ENCODE measurements at places on chromosomes 5 and 9.

DNA sequence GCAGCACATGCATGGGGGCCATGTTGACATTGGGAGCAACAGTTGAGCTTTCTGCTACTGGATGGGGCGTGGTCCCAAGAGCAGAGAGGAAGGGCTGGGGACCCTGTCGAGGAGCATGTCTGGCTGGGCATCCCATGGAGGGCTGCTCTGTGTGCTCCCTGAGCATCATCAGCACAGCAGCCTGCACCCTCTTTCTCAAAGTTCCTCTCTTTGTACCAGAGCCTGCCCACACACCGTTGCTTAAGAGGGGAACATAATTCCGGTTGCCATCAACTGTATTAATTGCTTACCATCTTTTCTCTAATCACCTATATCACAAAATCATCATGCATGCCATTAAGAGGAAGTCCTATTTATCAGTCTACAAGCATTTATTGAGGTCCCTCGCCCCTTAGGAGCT is 55.2 kb upstream of the DIRAS2 start:
- no peak for DNase-seq

GRCh38 chr5:8993031-8993430 is 552.8 kb downstream of the SEMA5A start:
- no peak for DNase-seq

DNA sequence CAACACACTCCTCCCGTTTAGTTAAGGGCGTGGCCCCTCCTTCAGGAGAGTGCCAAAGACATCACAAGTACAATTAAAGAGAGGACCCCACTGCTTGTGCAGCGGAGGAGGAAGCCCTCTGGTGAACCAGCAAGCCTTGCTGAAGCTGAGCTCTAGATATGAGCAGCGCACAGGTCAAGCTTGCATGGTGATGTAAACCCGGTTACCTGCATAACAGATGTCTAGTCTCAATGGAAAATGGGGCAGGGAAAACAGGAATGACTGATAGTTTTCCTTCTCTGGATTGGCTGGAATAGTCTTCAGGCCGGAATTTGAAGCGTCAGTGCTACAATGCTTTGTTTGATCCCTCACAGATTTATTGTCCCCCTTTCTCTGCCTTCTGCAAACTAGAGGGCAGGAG is 66.2 kb downstream of the MROH2B start:
- no peak for DNase-seq

GRCh38 chr9:137492464-137493363 is 33.6 kb upstream of the NSMF start:
- DNase-seq = no peak

DNA sequence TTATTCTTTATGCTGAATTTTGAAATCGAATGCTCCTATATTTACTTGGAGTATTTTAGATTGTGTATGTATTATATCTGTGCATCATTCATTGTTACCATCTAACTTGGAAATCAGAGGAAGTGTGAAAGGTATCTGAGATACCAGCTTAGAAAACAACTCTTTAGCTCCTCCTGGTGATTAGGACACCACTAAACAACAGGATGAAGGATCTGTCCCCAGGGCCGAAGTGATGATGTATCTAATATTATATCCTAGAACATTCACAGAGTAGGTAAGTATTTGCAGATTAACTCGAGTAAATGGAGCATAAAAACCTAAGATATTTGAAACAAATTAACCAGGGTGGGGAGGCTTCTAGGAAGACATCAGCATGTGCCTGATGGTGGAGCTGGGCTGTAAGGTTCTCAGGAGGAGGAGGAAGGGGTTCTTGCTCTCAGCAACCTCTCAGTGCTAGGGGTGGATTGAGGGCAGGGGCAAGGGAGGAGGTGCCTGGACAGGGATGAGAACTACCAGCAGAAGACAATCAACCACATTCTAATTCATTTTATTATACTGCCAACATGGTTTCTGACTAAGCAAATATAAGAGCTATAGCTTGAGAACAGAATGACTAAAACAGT is 2.6 kb upstream of the NFIL3 start:
- no peak for DNase-seq

DNA sequence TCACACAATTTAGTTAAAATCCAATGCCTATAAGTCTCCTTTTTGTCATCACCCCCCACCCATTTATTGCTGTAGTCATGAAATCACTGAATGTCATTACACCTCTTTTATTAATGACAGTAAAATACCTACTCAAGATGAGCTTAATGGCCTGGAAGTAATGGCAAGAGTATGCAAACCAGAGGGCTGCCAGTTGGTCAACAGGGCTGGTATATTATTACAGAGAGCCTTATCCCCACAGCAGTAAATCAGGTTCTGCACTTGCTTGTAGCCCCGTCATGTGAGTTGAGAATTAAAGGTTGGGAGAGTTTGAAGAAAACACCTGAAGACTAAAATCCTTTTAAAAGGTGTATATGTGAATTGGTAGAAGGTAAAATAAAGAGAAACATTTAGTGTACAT is 372.4 kb downstream of the MAT2B start:
- DNase-seq = no peak

DNA sequence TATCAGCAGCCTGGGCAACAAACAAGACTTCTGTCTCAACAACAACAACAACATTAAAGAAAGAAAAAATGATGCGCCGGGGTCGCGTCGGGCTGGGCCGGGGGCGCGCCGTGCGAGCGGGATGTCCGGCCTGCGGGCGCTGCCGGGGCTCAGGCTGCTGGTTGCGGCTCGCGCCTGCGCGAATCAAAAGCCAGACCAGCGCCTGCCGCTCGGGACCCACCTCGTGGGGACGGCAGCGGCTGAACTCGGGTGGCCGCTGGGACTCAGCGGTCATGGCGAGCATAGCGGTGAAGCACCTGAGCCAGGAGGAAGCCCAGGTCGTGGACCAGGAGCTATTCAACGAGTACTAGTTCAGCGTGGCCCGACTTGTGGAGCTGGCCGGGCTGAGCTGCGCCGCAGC is 11.9 kb upstream of the NHP2 start:
- DNase-seq = no peak

DNA sequence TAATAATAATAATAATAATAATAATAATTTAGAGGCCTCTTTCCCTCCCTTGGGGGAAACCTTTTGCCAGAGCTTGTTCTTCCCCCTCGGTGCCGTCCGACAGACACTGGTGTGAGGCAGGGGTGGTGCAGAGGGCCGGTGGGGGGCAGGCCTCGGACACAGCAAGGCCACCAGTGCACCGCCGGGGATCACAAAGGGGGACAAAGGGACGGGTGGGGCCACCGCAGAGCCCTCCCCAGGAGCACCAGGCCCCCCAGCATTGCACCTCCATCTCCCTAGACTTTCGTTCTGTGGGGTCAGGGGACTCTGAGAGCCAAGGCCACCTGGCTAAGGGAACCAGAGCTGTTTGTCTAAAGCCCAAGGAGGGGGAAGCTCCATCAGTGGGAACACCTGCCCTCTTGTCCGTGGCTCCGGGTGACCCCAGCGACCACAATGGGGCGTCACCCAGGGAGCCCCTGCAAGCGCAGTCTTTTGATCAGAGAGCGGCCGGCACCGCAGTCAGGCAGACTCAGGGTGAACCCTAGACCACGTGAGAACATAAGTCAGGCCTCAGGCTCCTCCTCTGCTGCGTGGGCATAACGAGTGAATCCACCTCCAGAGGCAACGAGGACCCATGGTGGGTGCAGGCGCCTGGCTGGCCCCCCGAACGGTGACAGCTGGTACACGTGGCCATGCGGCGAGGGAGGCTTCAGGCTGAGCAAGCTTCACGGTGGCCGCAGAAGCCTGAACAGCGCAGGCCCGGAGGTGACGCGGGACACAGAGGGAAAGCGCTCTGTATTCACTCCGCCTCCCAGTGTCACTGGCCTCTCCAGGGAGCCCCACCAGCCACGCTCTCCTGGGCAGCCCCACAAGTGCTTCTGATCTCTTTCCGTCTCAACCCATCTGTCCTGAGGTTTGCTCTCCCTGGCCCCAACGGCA is 12.0 kb upstream of the QSOX2 start:
- no peak for DNase-seq

DNA sequence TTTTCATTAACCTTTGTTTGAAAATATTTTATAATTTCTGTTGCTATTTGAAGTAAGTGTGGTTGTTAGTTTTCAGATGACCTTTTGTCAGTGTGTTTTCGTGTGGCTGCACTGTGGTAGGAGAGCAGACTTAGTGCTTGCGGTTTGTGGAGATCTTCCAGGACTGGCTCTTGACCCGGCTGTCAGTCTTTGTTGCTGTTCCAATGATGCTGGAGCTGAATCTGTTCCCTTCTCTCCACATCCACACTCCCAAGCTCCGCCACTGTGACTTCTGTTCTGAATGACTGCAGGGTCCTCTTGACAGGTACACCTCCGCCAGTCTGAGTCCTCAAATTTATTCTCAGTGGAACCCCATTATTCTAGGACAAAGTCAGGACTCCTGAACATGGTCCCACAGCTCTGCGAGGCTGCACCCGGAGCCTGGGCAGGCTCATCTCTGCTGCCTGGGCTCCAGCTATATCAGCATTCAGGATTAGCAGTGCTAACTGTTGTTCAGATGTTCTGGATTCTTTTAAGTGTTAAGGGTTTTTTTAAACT is 126.0 kb downstream of the WNK2 start:
- DNase-seq = no peak

GRCh38 chr5:28344836-28345433 is 1306.5 kb upstream of the CDH9 start:
- no peak for DNase-seq

GRCh38 chr5:130939059-130939458 is 226.0 kb downstream of the HINT1 start:
- no peak for DNase-seq

DNA sequence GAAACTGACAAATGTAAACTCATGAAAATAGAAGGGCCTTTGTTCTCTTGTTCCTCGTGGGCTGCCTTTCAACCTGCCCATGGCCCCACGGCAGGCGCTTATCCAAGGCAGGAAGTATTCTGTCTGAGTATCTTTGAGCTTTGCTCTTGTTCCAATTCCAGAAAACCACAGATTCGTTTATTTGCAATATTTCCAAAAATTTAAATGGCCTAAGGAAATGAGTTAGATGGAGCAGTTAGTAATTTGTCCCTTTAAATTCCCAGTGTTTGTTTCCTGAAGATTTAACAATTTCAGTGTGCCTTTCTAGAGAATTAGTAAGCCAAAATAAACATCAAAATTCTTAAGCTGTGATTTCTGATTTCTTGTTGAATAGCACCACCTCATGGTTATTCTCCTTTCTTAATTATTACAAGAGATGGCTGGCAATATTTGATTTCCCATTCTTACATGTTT is 299.4 kb upstream of the RASA1 start:
- peak; percentile 13 for DNase-seq

DNA sequence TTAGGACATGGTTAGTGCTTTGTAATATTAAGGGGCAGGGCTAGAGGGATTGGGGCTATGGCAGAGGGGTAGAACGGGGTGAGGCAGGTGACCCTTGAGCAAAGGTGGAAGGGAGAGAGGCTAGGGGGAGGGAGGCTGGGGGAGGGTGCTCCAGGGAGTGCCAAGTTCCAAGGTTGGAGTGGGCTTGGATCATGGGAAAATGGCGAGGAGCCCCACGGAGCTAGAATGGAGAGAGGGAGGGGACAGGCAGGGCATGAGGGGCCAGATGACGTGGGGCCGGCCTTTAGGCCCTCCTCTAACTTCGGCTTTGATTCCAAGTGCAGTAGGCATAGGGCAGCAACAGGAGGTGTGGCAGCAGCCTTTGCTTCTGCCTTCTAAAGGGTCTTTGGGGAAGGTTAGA is 171.8 kb upstream of the PANK3 start:
- DNase-seq = no peak

GRCh38 chr5:151019331-151019730 is 1.1 kb upstream of the GPX3 start:
- DNase-seq = no peak

DNA sequence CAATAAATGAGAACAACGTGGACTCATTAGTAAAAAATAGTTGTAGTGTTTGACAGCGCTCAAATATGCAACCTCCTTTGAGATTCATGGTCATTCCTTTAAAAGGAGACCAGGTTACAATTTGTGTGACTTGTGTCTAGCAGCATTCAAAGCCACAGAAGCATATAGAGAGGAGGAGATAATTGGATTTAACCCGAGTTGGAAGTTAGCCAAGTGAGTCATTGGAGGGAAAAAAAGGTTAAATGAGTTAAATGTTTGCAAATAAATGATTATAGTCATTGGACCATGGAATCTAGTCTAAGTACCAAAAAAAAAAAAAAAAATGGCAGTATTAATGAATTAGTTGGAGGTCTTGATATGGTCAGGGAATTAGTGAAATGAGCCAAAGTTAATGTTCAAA is 90.9 kb downstream of the ITGA1 start:
- DNase-seq = no peak

DNA sequence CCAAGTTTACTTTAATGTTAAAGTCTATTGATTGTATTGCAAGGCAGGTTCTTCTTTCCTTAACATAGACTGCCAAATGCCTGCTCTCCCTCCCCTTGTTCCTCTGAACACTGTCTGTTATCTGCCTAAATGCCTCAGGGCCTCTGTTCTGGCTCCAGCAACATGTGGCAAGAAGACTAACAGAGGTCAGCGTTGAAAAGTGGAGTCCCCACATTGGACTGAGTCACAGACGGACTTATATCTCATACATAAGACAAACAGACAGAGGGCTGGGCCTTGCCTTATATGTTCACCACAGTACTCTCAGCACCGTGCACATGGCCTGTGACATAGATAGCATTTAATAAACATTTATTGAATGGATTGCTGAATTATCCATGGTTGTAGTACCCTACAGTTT is 91.4 kb downstream of the TSSK1B start:
- no peak for DNase-seq

- DNase-seq = no peak
These were observed 398.5 kb downstream of the TAF11L14 start for GRCh38 chr5:18032744-18033143.

GRCh38 chr5:119079318-119079921 is 8.5 kb downstream of the DMXL1 start:
- DNase-seq = no peak

DNA sequence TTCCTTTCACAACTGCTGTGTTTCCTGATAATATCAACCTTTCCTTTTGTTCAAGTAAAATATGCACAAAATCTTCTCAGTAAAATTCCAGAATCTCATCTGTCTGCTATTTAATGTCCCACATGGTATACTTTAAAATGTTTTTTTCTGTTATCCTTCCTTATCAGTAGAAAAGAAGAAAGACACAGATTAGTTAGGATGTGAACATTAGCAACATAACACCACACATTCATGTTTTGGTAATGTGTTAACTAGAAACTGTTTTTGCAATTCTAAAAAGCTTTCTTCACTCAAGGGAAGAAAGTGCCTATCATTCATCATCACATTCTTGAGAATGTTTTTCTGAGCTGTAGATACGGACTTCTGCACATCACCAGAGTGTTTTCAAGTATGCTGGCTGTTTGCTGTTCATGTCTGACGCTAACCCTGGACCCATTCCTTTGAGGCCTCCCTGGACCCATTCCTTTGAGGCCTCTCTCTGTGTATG is 10.5 kb upstream of the ARSB start:
- no peak for DNase-seq

DNA sequence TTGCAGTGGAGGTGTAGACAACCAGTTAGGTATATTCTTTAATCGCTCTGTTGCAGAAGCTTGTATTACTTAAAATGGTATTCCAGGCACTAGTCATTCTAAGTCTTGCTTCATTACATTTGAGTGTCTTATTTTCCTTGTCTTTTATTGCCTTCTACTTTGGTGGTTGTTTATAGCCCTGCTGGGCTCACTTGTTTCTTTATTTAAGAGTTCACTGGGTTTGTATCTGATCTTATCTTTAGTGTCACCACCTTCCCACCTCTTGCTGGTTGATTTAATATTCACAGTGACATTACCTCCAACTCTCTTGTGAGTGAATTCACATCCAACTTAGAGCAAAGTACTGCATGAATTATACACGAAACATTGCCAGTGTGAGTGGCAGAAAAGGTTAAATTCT is 83.6 kb upstream of the BNC2 start:
- no peak for DNase-seq

Data from brain pericyte (primary cell).